ENCODE measurements at places on chromosomes 2 and 18. TPM values are rescaled to one million over a fixed set of nuclear protein-coding genes. Genes with fewer than 3 reads are reported as not detected.

Gene EIF2AK3
- total RNA-seq: 23.4 TPM

Gene CTLA4
- 1.4 TPM for total RNA-seq

DNA sequence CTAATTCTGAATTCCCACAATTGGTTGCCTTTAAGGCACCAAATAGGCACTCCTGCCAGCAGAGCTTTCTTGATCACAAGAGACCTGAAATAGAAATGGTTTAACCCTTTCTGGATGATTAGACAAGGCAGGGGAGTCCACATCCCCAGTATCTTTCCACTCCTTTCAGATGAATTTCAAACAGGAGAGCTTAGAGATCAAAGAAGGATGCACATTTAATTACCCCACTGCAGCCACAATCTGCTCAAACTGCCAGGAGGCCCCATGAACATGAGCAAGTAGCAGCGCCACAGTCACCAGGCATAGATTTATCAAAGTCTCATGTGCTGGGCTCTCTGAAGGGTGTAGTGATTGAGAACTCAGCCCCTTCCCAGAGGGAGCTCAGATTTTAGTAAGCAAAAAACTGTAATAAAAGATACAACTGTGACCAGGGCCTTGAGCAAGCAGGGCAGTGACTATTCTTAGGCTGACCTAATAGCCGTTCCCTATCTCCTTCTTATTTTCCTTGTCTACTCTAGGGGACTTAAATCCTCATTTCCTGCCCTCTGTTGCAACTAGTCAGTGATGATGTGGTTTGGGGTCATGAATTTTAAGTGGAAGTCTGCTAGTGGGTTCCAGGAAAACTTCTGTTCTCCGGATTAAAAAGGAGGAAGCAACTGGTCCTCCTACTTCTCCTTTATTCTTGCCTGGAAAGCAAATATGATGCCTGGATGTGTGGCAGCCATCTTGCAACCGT, 53.7 kb downstream of the SLC4A3 start:
- H3K4me3 ChIP-seq: no peak overlapping the region
- no peaks in the 10 kb centered on the region for H3K4me1 ChIP-seq
- H3K36me3 ChIP-seq: no peaks in the 10 kb centered on the region

Gene DSC2
- 17.2 TPM for total RNA-seq

- H3K4me1 ChIP-seq: no peaks in the 10 kb centered on the region
- DNase-seq: no peak
- no peak overlapping the region for H3K27ac ChIP-seq
- no peaks in the 10 kb centered on the region for H3K27me3 ChIP-seq
- H3K4me3 ChIP-seq: no peak overlapping the region
Observed at GRCh38 chr2:63023444-63023843, 27.2 kb upstream of the OTX1 start.

DNA sequence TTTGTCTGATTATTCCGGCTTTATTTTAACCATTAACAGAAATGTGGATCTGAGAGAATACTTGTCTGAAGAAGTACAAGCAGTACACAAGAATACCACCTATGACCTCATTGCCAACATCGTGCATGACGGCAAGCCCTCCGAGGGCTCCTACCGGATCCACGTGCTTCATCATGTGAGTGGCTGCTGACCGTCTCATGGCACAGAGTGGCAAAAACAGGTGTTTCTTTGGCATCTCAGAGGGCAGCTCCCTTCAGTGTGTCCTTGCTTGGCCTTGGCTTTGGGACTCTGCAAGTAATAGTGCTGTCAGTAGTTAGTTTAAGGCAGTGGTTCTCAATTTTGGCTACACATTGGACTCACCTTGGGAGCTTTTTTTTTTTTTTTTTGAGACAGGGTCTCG, 23.1 kb downstream of the SFTPB start:
- H3K27me3 ChIP-seq: no peaks in the 10 kb centered on the region
- H3K36me3 ChIP-seq: peaks cover 100% of the 10 kb centered on the region
- no peak overlapping the region for H3K4me3 ChIP-seq

Gene UGT1A3
- not detected for total RNA-seq

- no peak for DNase-seq
- no peak overlapping the region for H3K4me3 ChIP-seq
- no peaks in the 10 kb centered on the region for H3K36me3 ChIP-seq
- no peaks in the 10 kb centered on the region for H3K27me3 ChIP-seq
- peak overlapping the region; percentile 86 for H3K27ac ChIP-seq
Observed at GRCh38 chr18:10040287-10041011, 126.6 kb downstream of the VAPA start.

DNA sequence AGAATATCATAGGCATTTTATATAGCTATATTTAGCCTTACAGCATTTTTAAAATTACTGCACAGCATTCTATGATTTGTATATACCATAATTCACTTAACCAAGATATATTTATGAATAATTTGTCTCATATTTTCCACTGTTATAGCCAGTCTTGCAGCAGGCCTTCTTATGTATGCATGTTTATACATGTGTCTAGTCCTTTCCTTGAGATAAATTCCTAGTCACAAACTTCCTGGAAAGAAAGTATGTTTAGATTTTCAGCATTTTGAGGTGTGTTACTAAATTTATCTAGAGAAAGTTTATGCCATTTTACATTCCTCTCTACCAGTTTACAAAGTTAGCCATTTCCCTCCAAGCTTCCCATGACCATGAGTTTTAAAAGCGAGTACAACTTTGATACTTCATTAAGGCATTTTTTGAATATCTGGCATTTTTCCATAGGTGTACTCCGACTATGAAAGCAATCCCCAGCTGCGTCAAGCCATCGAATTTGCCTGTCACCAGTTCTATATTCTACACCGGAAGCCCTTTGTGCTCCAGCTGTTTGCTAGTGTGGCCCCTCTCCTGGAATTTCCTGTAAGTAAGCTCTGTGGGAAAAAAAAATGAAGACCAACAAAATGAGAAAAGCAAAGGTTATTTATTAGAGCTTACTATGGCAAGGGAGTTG, 59.4 kb upstream of the RPE start:
- no peaks in the 10 kb centered on the region for H3K36me3 ChIP-seq
- no peak overlapping the region for H3K4me3 ChIP-seq
- no peaks in the 10 kb centered on the region for H3K4me1 ChIP-seq
- DNase-seq: no peak
- no peak overlapping the region for H3K27ac ChIP-seq
- no peaks in the 10 kb centered on the region for H3K27me3 ChIP-seq

All from upper lobe of right lung (tissue), 1 donor.